NCI-H1417 treated with DMSO at 0.1 percent for 48 hours (cell line): ENCODE measurements at places on chromosomes 2 and 18.

GRCh38 chr2:197256021-197256420, 54.6 kb downstream of the ANKRD44 start:
- DNase-seq = no peak

- DNase-seq = no peak
Observed at GRCh38 chr2:231717281-231718171, 9.2 kb downstream of the PTMA start.

GRCh38 chr18:42047721-42048120, 92.7 kb downstream of the PIK3C3 start:
- DNase-seq = no peak

DNA sequence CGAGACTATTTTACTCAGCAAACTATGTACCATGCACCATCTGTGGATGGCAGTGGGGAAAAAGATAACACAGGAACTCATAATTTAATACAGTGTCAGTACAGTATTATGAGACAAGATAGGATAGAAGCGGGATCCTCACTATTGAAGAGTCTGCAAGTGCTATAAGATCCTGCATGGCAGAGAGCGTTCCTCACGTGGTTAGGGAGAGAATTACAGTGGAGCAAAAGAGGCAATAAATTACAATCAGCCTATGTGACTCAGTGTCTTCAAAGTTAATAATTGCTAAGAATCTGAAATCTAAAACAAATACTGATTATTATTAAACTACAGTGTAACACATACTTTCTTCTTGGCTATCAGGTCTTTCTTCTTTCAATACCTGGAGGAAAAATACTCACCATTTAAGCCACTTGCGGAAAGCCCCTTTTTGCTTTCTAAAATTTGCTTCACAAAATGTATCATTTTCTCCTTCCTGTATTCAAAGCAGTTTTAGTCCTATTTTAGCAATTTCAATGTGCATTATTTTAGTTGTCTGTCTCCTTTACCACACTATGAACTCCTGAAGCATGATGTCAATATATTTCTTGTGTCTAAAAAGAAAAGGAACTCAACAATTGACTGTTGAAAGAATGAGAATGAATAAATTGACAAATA, 342.9 kb downstream of the SPAG16 start:
- DNase-seq = no peak

GRCh38 chr2:5026571-5027234, 665.5 kb upstream of the SOX11 start:
- DNase-seq = no peak

DNA sequence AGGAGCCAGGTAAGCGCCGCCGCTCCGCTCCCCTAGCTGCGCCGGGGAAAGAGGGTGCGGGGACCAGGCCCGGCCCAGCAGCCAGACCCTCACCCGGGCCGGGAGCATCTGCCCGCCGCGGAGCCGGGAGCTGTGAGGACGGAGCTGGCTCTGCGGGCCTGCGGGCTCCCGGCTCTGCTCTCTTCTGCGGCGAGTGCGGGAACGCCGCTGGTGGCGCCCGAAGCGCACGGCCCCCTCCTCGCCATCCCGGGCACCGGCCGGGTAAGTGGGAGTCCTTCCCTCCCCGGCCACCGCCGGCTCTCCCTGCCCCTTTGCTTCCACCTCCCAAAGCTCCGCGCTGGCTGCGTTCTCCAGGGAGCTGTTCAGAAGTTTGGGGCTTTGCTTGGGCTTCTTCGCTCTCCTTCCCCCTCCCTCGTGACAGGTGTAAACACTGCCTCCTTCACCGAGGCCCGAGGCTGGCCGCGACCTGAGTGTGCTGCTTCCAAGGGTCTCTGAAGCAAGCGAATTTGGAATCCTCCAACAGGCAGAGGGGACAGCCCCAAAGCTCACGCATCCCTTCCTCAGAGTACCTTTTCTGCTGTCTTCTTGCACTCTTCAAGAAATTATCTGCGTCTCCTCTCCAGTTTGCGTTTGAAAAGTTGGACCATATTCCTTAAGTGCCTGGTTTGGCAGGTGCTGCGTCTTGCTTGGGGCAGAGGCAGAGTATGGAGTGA, 632 bp downstream of the AFTPH start:
- DNase-seq = no peak

DNA sequence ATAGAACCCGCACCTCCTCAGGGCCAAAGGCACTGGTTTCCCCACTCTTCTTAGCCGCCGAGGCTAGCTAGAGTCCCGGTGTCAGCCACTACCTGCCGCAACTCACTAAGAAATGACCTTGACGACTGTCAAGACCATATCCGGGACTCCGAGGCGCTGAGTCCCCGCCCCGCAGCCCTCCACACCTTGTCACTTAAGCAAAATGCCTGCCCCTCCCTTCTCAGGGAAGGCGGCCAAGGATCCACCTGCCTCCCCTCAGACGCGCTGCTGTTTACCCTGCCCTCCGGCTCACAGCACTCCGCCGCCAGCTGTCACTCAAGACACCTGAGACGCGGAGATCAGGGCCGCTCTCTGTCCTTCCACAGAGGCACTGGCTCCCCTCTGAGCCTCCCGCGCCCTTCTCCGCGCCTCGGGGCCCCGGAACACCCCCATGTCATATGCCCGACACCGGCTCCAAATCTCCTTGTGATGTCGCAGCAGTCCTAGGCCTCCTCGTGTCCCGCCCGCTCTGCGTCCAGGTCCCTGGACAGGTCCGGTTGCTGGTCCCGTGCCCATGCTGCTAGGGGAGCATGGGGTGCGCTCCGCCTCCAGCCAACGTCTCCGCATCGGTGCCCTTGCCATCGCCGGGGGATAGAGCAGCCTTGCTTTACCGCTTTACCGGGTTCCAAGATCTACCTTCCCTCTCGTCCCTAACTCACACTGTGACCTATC, 32.5 kb upstream of the REG3G start:
- DNase-seq = no peak

DNA sequence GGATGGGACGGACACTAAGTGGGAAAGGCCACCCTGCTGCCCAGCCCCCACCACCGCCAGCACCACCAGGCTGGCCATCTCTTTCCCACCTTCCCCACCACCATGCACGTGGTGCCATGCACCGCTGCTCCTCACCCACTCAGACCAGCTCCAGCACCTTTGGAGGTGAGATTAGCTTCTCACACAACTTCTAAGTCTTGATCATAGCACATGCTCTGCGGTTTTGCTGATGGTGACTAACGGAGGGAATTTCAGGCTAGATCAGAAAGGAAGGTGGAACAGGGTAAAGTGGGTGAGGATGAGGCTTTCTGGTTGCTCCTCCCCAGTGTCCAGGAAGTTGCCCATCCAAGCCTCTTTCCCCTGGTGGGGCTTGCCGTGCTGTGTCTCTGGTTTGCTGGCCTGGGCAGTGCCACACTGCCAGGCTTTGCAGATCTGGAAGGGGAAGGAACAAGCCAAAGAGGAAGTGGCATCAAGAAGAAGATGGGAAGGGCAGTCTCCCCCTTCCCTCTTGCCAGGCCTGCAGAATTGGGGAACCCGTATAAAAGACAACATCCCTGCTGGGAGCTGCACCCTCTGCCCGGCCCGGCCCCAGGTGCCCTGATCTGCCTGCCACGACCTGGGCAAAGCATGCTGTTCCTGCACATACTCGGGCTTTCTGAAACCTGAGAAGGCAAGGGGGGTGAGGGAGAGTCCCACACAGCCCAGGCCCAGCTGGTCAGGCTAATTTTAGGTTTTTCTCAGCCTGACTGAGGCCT, 44.3 kb upstream of the CAB39 start:
- DNase-seq = no peak

DNA sequence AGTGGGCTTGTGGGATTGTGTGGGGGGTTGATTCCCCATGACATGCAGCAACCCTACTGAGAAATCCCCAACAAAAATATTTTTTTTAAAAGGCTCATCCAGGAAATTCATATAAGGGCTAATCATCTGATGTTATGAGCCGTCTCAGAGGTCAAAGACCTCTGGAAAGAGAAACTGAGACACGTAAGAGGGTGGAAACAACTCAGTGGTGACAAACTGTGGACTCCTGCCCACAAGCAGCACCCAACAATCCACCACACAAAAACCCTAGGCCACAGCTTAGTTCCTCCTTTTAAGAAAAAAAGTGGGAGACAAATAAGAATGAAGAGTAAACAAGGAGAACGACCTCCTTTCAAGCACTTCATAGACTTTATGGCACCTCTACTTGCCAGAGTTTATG, 1096.1 kb upstream of the NRXN1 start:
- no peak for DNase-seq

DNA sequence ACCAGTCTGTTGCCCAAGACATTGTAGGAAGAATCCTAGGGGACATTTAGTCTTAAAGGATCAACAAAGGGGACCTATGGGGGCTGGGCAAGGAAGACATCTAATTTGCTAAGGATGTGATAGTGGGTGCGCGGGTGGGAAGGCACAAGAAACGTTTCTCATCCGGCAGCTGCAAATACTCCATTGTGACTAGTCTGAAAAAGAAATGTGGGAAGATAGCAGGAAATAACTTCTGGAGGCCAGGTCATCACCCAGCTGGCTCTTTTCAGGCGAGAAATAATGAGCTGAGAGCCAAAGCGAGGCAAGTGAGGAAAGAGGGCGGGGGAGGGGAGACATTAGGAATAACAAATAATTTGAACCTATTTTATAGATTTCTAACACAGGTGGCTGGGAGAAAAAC, 70.3 kb upstream of the NCK2 start:
- DNase-seq = no peak

GRCh38 chr18:424071-424661, 76.3 kb downstream of the COLEC12 start:
- DNase-seq = no peak

DNA sequence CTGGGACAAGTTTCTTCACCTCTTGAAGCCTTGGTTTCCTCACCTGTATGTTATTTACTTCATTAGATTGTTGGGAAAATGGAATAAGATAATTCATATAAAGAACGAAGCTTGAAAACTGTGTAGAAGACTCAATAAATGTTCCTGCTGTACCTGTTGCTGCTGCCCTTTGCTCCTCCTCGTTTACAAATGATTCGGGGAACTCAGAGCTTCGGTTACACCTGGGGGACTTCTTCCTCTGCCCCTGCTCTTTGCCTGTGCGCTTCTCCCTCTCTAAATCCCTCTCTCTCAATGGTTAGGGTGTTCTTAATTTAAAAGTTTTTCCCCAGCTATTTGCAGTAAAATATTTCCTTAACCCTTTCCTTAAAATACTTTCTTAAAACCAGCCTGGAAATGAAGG, 3.3 kb upstream of the RMDN2 start:
- DNase-seq = no peak

GRCh38 chr2:127584516-127585033, 49.1 kb downstream of the MYO7B start:
- no peak for DNase-seq

- no peak for DNase-seq
Observed at GRCh38 chr2:9191041-9191481, 15.6 kb upstream of the ASAP2 start.

DNA sequence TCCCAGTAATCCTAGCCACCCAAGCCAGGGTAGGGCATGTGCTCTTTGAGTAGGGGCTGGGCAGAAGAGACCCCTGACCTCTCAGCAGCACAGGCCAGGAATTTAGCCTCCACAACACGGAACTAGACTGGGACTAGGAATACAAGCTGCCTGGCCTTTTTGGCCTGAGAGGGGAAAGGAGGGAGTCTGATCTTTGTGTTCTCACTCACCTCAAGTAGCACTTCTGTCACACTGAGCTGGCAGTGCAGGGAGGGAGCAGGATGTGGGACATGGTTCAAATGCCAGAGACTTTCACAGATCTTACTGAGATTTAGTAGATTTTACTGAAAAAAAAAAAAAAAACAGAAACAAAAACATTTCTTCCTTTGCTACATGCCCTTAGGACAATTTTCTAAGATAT, 395.2 kb downstream of the CMPK2 start:
- no peak for DNase-seq

GRCh38 chr2:107405261-107405660, 421.4 kb upstream of the RGPD4 start:
- no peak for DNase-seq

GRCh38 chr2:152344579-152345195, 9.7 kb downstream of the FMNL2 start:
- peak; percentile 50 for DNase-seq

GRCh38 chr2:201906777-201907562, 100.6 kb downstream of the CDK15 start:
- no peak for DNase-seq
